HepG2 (cell line): ENCODE measurements at places on chromosomes 12 and 14. TPM values are rescaled to one million over a fixed set of nuclear protein-coding genes. Genes with fewer than 3 reads are reported as not detected.

The ERBB3 gene
- 55.2 and 93.6 TPM in 2 replicates for total RNA-seq

The PXN gene
- 13.6 and 14.2 TPM in 2 replicates for total RNA-seq

The NRXN3 gene
- total RNA-seq: not detected in 2 replicates

The BHLHE41 gene
- not detected in 2 replicates for total RNA-seq

The SLC7A8 gene
- total RNA-seq: not detected in 2 replicates

The TPPP2 gene
- 0.58 and 0.63 TPM in 2 replicates for total RNA-seq

The MANSC4 gene
- total RNA-seq: not detected in 2 replicates

DNA sequence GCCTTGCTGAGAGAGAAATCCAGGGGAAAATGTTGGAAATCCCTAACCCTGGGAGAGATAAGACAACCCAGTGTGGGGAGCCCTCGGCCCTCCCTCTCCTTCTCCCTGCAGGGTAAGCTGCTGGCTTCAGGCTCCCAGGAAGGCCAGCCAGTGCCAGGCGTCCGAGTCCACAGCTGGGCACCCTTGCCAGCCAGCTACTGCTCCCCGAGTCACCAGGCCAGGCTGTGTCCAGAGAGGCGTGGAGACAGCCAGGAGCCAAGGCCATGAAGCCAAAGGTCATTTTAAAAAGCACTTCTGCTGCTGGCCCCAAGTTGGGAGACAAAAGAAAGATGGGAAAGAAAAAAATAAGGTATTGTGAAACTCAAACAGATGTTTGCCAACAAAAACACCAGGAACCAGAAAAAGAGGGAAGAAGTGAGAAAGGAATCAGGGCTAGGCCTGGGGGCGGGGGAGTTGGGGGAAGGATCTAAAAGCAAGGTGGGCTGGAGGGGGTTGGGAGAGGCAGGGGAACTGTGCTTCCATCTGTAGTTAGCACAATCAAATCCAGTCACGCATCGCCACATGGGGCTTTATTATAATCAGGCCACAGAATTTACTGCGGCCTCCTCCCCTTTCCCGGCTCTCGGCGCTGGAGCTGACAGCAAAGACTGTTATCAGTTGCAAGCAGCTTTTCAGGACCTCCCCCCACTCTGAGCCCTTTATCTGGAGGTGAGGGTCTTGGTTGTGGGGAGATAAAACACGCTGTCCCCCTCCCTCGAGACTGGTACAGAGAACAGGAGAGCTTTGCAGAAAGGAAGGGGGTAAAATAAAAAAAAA is 33.5 kb downstream of the RBM19 start:
- DNase-seq: peak; percentile 14

- DNase-seq: no peak
These were observed 179.0 kb downstream of the FOXN3 start for GRCh38 chr14:89237921-89238529.

DNA sequence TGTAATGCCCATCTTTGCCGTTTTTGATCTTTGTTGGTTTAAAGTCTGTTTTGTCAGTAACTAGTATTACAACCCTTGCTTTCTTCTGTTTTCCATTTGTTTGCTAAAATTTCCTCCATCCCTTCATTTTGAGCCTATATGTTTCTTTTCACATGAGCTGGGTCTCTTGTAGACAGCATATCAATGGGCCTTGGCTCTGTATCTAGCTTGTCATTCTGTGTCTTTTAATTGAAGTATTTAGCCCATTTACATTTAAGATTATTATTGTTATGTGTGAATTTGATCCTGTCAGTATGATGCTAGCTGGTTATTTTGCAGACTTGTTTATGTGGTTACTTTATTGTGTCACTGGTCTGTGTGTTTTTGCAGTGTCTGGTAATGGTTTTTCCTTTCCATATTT is 913.2 kb downstream of the TRHDE start:
- DNase-seq: no peak

DNA sequence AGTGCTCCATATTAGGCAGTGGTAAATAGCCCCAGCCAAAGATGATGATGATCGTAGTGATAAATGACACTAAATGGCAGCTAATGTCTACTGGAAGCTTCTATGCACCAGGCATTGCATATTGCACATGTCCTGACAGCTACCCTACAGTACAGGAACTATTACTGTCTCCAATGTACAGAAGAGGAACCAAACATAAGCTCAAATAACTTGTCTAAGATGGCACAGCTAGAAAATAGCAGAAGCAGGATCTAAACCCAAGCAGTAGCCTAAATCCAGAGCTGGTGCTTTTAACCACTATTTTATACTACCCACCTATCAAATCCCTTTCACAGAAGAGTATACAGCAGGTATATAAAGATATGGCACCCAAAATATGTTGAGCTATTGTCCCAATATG is 28.9 kb downstream of the ESR2 start:
- DNase-seq: no peak

DNA sequence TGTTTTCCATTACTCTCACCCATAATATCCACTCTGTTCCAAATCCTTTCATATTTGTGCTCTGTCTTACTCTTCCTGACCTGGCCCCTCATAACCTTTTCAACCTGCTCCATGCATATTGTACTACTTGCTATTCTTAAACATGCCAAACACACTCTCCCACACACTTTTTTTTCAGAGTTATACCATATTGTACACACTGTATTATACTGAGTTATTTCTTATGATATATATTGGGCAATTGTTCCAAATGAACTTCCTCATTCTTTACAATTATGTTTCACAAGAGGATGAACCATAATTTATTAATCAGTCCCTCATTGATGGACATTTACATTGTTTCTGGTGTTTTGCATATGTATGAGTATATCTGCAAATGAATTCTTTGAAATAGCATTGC is 18.5 kb downstream of the ATL1 start:
- DNase-seq: no peak

DNA sequence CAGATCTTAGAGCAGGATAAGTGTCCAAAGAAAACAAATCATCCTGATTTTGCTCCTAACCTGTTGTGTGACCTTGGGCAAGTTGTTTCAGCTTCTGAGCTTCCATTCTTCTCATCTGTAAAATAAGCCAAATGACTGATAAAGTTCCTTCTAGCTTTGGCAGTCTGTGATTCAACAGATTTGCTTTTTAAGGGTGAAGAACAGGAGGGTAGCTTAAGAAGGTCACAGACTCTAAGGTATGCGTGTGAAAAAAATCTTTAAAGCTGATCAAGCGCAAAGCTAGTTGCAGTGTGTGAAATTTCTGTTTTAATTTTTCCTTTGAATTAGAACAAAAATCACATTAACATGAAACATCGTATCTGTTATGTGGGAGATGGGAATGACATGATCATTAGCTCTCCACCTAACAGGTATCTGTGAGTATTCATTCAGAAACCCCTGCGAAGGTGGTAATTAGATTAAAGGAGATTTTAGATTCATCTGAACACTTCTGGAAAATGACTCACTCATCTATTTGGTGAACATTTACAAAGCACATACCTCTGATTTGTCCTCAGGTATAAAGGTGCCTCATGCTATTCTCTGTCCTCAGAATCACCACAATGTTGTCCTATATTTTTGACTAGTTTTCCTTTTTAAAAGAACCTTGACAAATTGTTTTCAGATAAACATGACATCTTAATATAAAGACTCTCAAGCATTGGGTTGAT is 131.9 kb upstream of the CPM start:
- DNase-seq: no peak

DNA sequence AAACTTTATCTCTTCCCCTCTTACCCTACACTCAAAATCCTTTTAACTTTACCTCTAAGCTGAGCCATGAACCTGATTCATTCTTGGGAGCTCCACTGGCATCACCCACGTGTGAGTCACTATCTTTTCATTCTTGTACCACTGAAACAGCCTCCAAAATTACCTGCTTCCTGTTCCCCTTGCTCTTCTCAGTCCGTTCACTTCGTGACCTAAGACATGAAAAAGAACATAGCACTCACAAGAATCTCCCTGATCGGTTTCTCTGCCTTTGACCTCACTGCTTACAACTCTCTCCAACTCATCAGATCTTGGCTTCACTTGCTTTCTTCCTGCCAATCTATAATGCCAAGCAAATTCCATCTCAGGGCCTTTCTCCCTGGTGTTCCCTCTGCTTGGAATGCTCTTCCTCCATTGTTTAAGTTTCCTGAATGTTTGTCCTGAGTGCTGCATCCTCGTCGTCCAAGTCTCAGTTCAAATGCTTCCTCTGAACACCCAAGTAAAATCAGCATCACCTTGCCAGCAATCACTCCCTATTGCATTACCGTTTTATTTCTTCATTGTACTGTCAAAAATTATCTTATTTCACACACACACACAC is 9.2 kb downstream of the GLIPR1 start:
- DNase-seq: no peak

GRCh38 chr14:68662392-68662791 is 130.5 kb downstream of the ZFP36L1 start:
- DNase-seq: no peak

DNA sequence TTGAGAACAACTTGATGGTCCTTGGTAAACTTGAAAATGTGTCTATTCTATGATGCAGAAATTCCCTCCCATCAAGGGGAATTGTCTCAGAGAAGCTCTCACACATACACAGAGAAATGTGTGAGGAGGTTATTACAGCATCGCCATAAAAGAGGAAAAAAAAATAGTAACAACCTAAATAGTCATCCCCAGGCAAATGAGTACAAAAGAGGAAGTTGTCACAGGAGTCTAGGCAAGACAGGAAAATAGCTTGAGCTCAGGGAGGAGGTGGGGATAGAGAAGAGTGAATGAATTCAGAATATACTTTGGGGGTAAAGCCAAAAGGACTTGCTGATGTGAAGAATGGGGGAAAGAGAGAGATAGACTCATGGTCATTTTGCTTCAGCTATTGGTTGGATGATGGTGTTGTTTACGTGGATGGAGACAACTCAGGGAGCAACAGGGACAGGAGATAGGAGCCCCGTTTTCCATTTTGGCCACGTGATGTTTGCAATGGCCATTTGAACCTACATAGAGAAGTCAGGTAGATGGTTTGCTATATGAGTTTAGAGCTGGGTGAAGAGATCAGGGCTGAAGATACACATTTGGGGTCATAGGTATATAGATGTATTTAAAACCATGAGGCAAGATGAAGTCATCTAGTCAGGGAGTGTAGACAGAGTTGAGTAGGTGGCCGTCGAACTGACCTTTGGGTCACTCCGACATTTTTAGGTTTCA is 20.3 kb downstream of the LRRC74A start:
- no peak for DNase-seq

GRCh38 chr14:24086193-24086955 is 7.7 kb upstream of the PCK2 start:
- no peak for DNase-seq

DNA sequence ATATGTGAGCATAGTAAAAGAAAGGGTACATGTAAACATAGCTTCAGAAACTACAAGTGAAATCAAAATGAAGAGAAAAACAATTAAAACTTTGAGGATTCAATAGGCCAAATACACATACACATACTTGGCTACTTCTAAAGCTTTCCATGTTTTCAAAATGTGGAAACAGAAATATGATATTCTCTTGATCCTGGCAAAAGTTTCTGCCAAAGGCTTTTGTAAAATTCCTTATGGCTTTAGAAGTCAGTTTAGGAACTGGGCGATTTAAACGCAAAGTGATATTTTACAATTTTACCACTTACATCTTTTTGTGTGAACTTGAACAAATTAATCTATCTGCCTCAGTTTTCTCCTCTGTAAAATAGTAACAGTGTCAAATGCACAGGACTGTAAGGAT is 756.4 kb downstream of the C12orf50 start:
- no peak for DNase-seq

DNA sequence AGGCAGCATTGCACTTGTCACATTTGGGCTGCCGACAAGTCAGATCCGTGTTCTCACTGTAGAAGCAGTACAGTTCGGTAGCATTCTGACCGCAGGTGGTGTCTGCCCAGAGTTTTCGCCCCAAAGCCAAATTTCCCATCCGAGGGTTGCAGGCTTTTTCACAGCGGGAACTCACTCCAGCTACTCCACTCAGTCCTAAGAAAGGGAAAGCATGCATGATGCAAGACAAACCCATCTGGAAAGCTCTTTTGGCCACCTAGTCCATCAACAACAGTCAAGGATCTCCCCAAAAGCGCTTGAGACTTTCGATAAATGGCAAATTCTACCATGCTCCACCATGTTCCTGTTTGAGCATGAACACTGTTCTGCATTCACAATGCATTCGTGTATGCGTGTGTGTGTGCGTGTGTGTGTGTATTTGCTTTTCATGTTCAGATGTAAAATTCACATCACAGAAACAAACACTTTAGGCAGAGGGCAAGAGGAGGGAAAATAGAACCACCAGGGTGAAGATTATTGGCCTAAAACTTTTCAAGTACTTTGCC is 3.2 kb downstream of the NTN4 start:
- DNase-seq: no peak

- DNase-seq: peak; percentile 47
These were observed 53.1 kb upstream of the STON2 start for GRCh38 chr14:81453166-81453766.

DNA sequence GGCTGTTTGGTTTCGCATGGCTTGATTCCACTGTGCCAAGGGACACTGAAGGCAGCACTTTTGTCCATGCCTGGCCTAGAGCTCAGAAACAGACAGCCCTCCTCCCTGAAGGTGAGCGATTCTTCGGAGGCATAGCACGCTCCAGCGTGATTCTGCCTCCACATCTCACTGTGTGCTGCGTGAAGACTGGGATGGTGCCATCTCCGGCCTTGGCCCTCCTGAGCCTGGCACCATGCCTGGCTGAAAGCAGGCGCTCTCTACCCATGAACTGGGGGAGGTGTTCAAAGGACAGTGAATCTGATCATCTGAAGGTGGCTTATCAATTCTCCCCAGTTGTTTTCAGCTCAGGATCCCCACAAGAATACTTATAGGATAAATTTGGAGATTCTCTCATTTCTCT is 187.4 kb downstream of the TTC7B start:
- no peak for DNase-seq

GRCh38 chr14:79056879-79057278 is 886.7 kb downstream of the NRXN3 start:
- DNase-seq: no peak

- no peak for DNase-seq
These were observed 442.8 kb upstream of the FBXO33 start for GRCh38 chr14:39875028-39875427.

DNA sequence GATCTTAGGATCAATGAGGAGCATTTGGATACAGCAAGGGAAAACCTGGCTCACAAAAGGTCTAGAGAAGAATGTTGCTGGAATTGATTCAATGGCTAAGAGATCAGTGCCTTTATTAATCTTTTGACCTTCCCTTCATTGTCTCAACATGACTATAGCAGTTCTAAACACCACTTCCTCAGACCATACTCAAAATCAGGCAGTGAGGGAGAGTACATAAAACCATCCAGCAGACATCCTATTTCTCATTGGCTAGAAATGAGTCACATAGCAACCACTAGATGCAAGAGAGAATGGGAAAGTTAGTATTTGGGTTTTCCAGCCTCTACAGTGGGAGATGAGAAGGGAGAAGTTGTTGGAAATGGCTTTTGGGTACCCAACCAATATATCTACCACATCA is 151.4 kb upstream of the NUDT4 start:
- DNase-seq: no peak

DNA sequence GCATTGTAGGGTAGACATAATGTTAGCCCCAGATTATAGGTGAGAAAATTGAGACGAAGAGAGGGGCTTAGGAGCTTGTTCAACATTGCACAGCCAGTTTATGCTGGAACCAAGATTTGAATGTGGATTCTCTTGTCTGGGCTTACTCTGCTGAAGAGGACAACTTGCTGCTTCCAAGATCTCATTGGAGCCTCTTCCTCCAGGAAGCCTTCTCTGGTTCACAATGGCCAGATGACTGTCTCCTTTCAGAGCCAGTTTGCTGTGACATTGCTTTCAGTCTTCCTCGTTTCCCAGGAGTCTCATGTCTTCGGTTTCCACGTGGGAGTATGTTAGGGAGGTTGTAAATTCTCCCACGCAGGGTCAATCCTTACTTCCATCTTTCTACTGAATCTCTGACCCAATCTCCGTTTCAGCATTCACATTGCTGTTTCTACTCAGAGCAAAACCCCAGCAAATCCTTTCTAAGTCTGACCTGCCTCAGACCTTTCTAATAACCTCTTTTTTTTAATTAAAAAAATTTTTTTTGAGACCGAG is 62.2 kb upstream of the LHX5 start:
- DNase-seq: no peak
